ENCODE measurements at places on chromosomes 16 and 17.

- no peak for DNase-seq
These were observed 556.1 kb downstream of the WWOX start for GRCh38 chr16:78655331-78656113.

DNA sequence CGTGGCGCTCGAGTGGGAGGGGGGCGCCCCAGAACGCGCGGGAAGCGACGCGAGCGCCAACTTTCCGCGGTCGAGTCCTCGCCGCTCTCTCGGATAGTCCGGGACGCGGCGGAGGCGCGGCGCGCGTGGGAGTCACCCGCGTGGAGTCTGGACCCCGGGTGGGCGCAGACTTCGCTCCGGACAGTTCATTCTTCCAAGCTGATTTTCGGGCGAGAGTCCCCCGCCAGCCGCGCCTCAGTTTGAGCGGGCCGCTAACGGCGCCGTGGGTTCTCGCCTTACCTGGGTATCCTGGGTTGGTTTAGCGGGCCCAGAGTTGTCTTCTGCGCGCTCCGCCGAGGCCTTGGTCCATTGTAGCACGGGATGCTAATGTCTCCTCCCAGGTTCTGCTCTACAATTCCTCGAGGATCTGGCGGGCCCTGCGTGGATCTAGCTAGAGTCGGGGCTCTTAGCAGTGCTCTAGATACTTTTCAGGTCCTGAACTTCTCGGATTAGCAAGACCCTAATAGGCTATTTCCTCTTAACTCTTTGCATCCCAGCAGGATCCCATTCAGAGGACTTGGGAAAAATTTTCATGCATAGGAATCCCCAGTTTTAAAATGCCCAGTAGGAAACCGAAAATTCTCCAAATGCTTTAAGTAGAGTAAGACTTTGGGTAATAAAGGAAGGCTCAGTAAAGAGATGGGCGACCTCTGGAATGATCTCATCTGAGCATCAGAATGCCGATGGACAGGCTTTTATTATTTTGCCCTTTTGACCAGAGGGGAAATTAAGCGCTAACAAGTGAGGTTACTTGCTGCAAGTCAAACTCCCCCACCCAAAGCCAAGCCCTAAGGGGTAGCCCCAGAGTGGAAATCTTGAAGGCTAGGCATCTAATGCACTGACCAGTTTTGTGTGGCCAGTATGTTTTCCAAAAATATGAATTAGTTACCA lies 537 bp upstream of the GJC1 start:
- no peak for DNase-seq

GRCh38 chr17:48012151-48012520 lies 25.5 kb downstream of the COPZ2 start:
- DNase-seq = peak; percentile 76

DNA sequence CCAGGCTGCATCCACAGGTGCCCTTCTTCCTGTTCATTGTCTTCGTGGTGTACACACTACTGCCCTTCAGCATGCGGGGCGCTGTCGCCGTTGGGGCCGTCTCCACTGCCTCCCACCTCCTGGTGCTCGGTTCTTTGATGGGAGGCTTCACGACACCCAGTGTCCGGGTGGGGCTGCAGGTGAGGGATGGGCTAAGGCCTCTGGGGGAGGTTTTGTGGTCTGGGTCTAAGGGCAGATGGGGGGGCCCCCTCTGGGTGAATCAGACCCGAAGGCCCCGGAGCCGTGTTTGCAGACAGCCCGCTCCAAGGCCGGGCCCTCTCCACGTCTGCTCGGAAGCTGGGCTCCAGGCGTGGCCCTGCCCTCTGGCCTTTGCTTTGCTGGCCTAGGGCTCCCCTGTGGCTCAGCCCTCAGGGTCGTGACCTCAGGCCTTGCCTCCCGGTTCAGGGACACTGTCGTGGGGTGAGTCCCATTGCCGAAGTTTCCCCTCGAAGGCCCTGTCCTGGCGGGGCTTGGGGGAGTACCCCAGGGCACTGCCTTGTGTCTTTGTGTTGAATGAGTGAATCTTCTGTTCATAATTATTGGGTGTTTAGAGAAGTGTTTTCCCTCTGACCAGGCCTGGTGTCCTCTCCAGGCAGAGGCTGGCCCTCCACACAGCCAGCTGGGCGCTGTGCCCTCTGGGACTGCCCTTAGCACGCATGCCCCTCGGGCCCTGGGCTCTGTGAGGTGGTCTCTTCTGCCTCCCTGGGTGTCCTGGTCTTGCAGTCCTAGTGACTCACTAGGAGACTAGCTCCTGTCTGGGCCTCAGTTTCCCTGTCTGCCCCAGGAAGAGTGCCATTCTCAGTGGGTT lies 25.6 kb downstream of the ADCY7 start:
- no peak for DNase-seq

GRCh38 chr17:31415004-31415454 lies 23.6 kb downstream of the RAB11FIP4 start:
- no peak for DNase-seq

GRCh38 chr17:49576088-49576916 lies 631 bp downstream of the NXPH3 start:
- DNase-seq = no peak

GRCh38 chr17:58666858-58667267 lies 25.0 kb downstream of the TEX14 start:
- DNase-seq = peak; percentile 44

DNA sequence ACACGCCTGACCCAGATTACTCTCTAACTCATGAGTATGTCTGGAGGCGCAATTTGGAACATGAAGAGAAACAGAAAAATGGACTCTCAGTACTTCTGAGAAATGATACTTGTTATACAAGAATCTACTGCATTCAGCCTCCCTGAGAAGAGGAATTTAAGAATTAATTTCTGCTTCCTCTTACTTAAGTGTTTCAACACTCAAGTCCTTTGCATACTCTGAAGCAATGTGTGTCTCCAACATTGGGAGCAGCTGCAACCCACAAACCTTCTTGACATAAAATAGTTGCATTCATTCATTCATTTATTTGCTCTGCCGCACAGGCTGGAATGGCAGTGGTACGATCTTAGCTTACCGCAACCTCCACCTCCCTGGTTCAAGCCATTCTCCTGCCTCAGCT lies 199.8 kb downstream of the NPIPA7 start:
- no peak for DNase-seq

DNA sequence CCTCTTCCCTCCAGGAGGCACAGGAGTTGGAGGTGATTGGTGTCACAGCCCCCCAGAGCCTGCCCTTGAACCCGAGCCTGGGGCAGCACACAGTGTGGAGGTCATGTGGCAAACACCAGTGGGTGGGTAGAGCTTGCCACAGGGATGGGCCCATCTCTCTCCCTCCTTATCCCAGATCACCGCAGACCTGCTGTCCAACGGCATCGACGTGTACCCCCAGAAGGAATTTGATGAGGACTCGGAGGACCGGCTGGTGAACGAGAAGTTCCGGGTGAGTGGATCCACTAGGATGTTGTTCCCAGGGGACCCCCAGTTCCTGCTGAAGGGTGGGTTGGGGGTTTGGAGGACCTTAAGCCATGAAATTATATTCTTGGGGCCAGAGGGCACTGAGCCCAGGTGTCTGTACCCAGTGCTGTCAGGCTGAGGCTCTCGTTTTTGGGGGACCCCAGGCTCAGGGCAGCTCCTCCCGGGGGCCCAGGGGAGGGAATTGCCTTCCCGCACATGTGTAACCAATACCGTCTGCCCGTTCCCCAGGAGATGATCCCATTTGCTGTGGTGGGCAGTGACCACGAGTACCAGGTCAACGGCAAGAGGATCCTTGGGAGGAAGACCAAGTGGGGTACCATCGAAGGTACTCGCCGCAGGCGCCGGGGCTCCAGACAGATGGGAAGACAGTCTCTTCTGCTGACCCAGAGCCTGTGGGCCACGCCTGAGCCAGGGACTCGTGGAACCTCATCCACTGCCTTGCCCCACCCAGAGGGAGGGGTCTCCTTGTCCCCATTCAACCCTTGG lies 351.9 kb downstream of the SEC14L1 start:
- no peak for DNase-seq

- no peak for DNase-seq
These were observed 30.2 kb downstream of the CACNG5 start for GRCh38 chr17:66865151-66865550.

DNA sequence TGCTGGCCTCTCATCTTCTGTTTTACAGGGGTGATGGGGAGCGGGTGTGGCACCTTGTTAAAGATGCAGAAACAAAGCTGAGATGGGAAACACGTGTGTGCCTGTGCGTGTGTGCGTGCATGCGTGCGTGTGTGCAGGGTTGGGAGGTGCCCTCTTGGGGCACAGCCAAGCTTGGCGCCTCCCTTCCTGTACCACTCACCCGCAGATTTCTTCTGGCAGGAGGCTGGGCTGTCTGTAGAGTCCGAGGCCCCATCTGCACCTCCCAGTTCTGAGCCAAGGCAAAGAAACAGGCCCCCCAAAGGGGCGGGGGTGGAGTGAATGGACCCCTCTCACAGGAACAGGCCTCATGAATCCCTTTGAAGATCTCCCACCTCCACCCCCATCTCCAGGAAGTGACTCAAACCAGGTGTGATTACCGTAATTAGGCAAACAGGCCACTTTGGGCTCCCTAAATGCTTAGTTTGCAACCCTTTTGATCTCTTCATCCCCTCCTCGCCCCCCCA lies 20.9 kb downstream of the TNS4 start:
- peak; percentile 92 for DNase-seq

DNA sequence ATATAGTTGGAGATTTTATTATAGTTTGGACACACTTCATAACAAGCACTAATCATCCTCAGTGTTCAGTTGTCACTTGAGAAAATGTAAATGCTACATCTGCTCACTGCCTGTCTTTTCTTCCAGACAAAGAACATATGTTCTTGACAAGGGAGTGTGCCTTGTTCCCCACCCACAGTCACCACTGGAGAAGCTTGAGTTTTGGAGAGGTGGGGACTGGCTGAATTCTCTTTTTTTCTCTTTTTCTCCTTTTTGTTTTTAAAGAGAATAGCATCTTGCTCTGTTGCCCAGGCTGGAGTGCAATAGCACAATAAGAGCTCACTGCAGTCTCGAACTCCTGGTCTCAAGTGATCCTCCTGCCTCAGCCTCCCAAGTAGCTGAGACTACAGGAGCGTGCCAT lies 15.5 kb downstream of the RPRML start:
- no peak for DNase-seq

DNA sequence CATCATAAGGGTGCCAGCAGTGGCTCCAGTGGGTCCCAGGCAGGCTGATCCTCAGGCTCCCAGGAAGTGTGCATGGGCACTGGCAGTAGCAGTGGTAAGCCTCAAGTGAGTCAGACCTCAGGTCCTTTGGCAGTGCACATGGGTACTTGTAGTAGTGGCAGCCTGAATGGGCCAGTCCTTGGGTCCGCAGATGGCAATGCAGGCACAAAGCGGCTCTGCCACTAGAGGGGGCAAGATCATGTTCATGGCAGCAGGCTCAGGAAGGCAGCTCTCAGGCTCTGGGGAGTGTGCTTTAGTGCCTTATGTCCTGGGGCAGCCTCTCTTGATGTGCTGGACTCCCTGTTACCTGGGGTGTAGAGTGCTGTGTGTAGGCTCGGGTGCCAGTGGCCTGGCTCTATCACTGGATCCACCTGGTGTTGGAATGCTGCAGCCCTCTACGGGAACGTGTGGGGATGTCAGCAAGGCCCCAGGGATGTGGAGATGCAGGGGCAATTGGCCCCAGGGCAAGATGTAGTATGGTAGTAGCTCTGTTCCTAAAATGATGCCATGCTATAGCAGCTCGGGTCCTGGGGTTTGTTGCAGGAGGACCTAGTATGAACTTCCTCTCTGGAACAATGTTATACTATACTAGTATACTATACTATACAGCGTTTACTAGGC lies 11.0 kb downstream of the ACSM3 start:
- DNase-seq = peak; percentile 75

DNA sequence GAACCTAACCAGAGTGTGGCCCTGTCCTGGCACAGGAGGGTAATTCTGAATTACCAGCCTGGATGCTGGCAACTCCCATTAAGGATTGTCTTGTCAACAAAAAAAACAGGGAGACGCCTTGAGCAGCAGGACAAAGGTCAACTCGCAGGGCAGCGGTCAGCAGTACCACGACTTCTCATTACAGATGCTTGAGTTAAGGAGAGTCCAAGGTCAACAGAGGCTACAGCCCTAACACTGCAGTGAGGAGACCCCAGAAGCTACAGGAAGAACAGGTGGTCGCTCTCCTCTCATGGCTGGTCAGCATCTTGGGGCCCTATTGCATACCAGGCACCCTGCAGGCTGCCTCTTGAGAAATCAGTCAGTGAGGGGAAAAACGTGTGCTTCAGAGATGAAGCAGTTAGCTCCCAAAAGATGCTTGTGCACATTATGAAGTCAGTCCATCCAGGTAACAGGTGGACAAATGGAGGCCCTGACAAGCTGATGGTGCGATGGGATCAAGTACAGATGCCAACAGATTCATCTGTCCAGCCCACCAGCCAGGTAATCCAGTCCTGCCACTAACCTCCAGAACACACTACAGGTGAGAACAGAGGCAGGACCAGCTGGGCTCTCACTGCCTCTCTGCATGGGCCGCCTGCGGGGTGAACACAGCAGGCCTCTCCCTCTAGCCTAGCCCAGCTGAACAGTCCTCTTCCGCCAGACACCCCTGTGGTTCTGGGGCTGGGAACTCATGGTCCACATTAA lies 4.2 kb downstream of the CSNK1D start:
- no peak for DNase-seq

- DNase-seq = peak; percentile 53
These were observed 22.7 kb downstream of the USP22 start for GRCh38 chr17:21019976-21020586.

DNA sequence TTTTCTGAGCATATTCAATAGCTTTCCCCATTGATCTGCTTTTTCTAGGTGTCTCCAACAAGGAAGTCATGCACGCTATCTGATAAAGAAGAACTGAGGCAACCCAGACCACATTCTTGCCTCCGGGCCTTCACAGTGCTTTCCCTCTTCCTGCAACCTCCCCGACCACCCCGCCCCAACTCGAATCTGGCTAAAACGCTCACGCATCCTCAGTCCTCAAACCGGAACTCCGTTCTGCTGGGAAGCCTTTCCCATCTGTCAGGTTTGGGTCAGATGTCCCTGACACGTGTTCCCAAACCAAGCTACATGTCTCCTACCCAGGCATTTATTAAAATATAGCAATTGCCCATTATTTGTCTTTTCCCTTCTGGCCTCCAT lies 112.7 kb downstream of the VPS53 start:
- DNase-seq = no peak

DNA sequence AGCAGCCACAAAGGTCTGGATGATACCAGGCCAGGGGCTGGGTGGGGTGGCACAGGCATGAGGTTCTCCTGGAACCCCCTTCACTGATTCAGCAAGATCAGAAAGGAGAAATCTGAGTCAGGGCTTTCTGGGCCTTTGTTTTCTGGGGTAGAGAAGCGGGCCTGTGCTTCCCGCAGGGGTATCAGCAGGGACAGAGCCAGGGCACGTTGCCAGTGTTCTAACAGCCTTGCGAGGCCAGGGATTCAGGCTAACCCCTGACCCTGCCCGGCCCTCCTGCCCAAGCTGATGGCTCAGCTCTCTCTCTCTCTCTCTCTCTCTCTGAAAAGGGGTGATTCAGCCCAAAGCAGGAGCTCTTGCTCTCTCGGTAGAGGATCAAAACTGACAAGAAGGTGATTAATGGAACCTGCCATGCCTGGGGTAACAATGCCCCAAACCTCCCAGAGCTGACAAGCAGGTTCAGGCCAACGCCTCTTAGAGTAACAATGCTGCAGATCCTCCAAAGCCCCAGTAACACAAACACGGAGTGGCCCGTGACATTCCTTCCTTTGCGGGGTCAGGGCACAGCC lies 2.0 kb upstream of the KRT13 start:
- DNase-seq = no peak
